ENCODE measurements at places on chromosomes 5 and 9.

GRCh38 chr5:172835290-172835993, 1.4 kb downstream of the ERGIC1 start:
- DNase-seq: no peak

DNA sequence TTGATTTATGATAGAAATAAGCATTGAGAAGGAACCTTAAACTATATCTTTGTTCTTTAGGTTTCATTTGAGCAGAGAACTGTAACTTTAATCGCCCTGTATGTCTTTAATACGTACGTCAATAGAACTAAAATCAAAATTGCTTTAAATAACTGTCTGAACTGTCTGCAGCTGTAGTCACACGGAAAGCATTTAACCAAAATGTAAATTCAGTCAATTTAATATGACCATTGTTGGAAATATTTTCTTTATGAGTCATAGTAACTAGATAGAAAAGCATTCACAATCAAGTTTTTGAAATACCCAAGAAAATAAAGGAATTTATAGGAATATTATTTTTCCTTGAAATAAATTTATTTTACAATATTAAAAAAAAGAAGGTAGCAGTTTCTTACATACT, 157.1 kb upstream of the CDH6 start:
- no peak for DNase-seq

DNA sequence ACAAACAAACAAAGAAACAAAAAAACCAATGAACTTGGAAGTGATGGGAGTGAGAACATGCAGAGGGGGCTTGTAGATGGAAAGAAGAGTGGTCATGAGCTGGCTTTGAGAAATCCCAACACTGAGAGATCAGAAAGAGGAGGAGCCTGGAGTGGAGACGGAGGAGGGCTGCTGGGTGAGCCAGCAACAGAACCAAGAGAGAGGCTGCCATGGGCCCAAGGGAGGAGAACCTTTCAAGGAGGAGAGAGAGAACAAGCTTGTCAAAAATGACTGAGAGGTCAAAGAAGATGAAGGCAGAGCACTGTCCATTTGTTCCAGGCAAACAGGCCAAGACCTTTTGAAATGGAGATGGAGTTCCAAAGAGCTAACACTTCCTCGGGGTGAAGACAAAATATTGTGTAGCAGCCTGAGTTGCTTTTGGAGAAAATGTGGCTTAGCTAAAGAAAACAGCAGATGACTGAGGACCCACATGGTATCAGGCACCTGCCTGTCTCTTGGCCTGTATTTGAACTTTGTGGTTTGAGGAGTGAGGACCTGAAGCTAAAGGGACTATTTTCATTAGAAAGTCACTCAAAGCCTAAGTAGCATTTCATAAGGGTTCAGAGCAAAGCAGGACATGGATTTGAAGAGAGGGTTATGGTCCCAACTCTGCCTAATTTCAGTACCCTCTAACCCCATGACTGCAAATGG, 13.1 kb downstream of the NSG2 start:
- DNase-seq: no peak

- DNase-seq: no peak
Measured at GRCh38 chr9:135698767-135699166, 514 bp downstream of the SOHLH1 start.

DNA sequence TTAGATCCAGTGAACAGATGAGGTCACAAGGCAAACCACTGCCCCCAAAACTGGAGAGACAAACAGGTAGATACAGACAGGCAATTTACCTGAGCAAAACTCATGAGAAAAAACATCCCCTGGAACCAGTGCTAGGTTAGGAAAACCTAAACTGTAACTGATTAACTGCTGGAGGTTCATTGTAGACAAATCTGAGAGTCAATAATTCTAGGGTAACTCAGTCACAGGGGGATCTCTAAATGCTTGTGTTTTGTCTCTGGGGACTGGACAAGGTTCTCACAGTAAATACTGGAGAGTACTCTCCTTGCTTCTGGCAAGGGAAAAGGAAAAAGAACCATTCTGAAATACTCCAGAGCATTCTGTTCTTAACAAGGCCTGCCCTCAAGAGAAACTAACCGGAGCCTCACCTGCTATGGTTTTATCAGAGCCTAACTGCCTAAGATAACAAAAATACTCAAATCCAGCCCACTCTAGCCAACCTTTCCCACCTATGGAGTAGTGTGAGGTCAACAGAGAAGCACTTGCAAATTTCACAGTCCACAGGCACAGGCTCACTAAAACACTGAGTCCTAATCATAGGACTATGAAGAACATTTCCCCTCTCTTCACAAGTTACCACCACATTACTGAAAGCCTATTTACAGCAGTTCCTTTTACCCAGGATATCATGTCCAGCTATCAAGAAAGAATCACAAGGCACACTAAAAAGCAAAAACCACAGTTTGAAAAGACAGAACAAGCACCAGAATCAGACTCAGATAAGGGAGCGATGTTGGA, 139.9 kb upstream of the ACOT12 start:
- no peak for DNase-seq

DNA sequence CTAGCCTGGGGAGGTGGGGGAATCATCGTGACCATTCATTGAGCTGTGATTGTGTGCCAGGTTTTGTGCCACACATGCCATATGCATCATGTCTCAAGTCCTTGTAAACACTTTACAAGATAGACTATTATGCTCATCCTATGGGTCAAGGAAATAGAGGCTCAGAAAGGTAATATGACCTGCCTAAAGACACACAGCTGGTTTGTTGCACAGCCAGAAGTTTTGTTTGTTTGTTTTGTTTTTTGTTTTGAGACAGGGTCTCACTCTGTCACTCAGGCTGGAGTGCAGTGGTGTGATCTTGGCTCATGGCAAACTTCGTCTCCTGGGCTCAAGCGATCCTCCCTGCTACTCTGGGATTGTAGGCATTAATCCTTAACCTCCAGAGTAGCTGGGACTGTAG, 21.4 kb upstream of the CRB2 start:
- DNase-seq: no peak

GRCh38 chr9:119273984-119274665, 95.1 kb downstream of the BRINP1 start:
- DNase-seq: no peak

- no peak for DNase-seq
Measured at GRCh38 chr5:145946112-145946861, 9.9 kb downstream of the SH3RF2 start.

- no peak for DNase-seq
Measured at GRCh38 chr9:127039492-127039891, 82.9 kb downstream of the ANGPTL2 start.

DNA sequence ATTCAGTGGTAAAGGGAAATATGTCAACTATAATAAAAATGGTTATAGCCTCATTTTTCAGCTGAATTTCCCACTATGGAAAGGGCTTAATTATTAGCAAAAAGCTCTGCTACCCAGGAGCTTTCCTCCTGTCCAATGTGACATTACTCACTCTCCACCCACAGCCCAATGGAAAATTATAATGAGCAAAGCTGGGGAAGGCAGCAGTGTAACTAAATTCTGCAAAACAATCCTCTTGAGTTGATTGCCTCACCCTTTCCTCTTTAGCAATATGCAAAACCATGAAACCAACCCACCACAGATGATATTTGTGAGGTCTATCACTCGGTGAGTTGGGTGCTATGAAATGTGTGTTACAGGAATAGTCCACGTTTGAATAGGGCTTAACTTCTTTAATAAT, 14.0 kb upstream of the PLPPR1 start:
- no peak for DNase-seq
